ENCODE measurements at places on chromosomes 11 and 22.

- DNase-seq, result no peak
Observed at GRCh38 chr11:35335226-35335625, 84.1 kb downstream of the SLC1A2 start.

- DNase-seq, result peak; percentile 55
Observed at GRCh38 chr11:61777234-61778090, 14.9 kb downstream of the TMEM258 start.

DNA sequence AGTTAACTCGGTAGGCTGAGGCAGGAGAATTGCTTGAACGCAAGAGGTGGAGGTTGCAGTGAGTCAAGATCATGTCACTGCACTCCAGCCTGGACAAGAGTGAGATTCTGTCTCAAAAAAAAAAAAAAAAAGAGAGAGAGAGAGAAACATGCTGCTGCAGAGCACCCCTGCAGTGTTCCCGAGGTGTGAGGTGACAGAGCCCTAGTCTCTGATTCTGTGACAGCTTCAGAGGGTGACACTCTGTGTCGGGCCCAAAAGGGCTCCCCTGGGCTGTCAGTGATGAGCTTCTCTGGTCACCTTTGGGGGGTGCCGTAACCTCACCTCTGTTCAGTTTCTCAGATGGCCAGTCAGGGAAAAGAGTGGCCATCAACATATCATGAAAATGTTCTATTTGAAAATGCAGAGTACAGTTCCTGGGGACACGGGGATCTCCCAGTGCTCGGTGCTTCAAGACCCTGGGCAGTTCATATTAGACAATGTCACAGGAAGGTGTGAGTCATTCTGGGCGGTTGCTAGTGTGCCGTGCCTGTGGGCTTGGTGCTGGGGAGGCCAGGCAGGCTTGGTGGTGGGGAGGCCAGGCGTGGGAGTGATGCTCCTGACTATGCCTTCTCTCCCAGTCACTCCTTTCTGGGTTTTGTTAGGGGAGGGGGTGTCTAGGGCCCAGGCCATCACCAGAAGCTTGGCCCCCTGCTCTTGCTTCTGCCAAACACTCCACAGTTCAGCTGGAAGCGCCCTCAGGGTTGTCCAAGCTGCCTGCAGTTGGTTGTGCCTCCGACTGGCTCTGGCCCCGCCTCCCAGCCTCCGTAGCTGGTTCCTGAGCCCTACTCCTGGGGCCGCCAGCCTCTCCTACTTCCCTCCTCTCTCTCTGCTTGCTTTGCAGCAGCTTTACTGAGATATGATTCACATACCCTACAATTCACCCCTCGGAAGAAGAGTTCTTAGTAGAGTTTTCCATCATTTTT lies 52.5 kb upstream of the CLDN5 start:
- DNase-seq, result no peak

GRCh38 chr22:48198489-48199459 lies 1436.3 kb downstream of the TBC1D22A start:
- no peak for DNase-seq

GRCh38 chr11:118304568-118305248 lies at the start of gene CD3E:
Gene CD3E, plus strand, starts transcription at chr11:118304730. Its CDS starts 223 bp downstream, at chr11:118304953.
- peak; percentile 46 for DNase-seq

DNA sequence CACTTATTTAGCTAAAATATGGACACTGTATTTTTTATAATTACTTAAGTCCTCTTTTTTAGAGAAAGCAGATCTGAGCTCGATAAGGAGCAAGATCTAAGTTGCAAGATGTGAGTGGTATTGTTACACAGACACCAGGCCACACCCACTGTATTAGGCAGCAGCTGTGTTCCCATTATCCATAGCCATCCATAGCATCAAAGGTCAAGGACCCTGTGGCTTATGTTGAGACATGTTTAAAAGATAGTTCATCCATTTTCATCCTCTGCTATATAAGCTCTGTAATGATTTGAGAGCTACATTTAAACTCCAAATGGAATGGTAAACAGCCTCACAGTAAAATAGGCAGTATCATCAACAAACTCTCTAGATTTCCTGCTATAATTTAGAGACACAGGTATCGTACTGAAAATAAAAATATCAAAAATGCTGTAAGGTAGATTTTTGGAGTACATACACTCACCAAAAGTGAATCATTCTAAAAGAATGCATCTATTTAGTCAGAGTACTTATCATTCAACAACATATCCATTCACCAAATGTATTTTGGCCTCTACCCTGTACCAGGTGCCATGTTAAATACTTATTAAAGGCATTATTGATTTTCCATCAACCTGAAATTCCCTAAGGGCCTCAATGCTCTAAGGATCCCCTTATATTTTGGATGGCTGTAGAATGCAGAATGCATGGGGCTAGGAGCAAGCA lies 574.0 kb downstream of the LRRC4C start:
- DNase-seq, result no peak

GRCh38 chr22:46104170-46104880 lies 46.0 kb upstream of the PPARA start:
- no peak for DNase-seq

DNA sequence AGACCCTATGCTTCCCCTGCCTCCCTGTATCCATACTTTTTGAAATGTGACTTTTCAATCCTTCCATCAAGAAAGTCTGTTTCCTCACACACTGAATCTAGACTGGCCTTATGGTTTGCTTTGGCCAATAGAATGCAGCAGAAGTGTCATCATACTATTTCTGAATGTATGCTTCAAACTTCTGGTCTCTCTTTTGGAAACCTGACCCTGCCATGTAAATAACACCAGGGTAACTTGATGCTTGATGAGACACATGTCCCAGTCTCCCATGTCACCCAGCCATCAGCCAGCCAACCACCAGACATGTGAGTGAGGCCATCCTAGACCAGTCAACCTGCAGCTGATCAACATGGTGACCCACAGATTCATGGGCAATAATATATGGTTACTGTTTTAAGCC lies 29.7 kb upstream of the CAVIN3 start:
- no peak for DNase-seq

- DNase-seq, result no peak
Observed at GRCh38 chr11:115982666-115983065, 478.5 kb upstream of the CADM1 start.

DNA sequence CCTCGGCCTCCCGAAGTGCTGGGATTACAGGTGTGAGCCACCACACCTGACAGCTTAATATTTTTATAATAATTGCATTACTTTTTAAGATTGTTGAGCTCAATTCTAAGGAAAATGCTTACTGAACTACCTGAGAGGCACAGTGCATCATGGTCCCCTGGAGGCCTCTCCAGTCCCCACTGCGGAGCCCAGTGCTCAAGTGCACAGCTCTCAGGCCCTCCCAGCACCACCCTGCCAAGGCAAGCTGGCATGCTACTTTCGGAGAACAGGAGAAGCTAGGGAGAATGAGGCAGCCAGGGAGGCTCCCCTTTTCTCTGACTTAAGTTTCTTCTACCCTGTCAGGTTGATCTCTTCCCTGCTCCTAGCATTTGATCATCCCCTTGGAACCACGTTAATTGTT lies 64.2 kb upstream of the CECR2 start:
- no peak for DNase-seq

DNA sequence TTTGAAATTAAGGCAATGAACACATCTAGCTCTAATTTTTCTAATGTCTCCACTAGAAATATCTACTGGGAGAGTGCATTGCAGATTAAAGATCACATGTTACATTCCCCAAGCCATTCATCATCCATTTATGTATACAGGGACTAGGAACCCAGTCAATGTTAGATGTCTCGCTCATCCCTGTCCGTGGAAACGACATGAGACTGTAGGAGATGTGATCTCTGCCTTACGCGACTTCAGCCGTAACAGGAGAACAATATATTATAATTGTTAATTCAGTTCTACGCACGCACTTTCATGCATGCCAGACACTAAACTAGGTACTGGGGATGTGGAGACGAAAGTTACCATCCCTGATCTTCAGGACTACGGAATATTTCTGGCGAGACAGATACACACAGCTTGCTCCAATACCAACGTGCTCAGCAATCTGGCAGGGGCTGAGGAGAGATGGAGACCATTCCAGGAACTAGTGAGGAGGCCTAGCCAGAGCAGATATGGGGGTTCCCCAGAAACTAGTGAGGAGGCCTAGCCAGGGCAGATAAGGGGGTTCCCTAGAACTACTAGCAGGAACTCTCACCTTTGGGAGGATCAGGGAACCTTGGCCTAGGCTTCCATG lies 706 bp downstream of the DCPS start:
- DNase-seq, result no peak

Data from T follicular helper cell (primary cell).